Type B pancreatic cell (in vitro differentiated cells): ENCODE measurements at places on chromosomes 12 and 14.

DNA sequence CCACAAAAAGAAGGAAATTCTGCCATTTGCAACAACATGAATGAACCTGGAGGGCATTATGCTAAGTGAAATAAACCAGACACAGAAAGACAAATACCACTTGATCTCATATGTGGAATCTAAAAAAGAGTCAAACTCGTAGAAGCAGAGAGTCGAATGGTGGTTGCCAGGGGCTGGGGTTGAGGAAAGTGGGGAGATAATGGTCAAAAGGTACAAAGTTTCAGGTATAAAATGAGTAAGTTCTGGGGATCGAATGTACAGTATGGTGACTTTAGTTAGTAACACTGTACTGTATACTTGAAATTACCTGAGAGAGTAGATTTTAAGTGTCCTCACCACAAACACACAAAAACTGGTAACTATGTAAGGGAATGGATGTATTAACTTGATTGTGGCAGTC lies 129.4 kb downstream of the PPM1H start:
- no peak for DNase-seq

DNA sequence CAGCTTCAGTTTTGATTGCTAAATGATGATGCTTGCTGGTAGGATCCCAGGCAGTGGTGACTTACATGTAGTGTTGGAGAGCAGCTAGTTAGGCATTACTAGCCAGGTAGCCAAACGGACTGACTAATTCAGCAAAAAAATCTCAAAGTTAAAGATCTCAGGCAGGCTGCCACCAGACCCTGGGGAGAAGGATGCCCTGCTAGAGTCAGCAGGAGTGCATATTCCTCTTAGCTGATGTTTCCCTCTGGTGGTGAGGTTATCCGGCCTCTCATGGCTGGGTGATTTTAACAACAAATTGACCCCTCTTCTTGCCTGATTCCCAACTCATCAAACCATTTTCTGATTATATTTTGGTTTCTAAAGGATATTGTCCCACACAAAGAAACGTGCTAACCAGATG lies 2.8 kb downstream of the EFS start:
- no peak for DNase-seq

DNA sequence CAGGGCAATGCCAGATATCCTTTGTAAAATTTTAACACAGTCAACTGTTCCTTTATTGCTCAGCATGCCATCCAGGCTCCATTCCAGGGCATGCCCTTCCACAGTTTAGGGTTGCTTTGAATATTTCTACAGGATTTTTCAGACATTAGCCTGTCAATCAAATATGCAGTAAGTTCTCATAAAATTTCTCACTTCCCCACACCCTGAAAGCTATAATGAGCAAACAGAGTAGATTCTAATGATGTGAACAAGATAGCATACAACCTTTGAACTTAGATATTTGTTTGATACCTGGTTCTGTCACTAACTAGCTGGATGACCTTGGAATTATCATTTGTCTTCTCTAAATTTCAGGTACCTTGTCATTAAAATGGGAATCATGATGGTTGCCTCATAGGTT lies 251.2 kb downstream of the SYT1 start:
- no peak for DNase-seq

DNA sequence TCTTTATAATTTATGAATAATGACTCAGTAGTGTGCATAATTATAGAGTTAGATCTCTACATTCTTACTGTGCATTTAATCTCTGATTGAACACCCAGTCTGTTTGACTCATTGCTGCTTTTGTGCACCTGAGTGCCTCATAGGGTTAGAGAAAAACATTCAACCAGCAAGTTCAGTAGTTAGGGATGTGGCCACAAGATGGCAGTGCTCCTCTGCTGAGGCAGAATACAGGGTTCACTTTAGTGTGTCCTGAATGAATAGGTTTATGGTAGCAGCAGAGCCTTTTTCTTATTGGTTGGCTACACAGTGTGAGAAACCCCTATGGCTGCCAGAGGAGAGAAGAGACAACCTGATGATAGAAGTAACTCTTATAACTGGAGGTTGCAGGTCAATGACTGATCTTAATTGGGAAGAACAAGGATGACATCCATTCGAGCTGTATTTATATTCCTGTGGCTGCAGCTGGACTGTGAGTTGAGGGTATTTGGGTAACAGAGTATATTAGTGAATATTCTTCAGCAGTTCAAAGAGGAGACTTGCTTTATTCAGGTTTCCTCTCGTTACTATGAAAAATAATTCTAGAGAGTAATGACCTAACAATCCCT lies 194.9 kb upstream of the OR4E1 start:
- no peak for DNase-seq

- DNase-seq: no peak
Observed at GRCh38 chr12:112677050-112677765, 114.3 kb upstream of the RPH3A start.

GRCh38 chr12:88062474-88062873 lies 33.3 kb upstream of the C12orf50 start:
- no peak for DNase-seq

- DNase-seq: no peak
Observed at GRCh38 chr14:106174206-106174605, 647.8 kb downstream of the TMEM121 start.

GRCh38 chr12:53223389-53224060 lies 8.5 kb downstream of the RARG start:
- no peak for DNase-seq

- no peak for DNase-seq
Observed at GRCh38 chr12:71749666-71750065, 5.0 kb upstream of the RAB21 start.

- no peak for DNase-seq
Observed at GRCh38 chr12:56385873-56386272, 23.2 kb upstream of the APOF start.

GRCh38 chr12:80864046-80864735 lies 73.5 kb downstream of the LIN7A start:
- DNase-seq: no peak

DNA sequence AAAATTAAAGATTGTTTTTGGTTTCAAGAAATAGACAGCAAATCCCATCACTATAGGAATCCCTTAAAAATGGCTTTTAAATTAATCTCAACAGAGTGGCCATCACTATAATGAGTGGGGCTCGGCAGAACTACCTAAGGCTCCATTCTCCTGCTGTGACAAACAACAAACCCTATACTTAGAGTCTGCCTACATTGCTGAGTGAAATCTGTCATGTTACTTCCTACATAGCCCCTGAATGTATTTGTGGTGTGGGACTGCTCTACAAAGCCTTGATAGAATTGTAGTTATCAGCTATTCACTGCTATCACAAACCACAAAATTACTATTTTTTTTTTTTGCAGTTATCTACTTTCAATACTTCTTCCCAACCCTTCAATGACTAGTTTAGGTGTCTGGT lies 538.7 kb upstream of the ATXN7L3B start:
- DNase-seq: no peak

- no peak for DNase-seq
Observed at GRCh38 chr12:24224401-24224800, 274.9 kb upstream of the SOX5 start.

DNA sequence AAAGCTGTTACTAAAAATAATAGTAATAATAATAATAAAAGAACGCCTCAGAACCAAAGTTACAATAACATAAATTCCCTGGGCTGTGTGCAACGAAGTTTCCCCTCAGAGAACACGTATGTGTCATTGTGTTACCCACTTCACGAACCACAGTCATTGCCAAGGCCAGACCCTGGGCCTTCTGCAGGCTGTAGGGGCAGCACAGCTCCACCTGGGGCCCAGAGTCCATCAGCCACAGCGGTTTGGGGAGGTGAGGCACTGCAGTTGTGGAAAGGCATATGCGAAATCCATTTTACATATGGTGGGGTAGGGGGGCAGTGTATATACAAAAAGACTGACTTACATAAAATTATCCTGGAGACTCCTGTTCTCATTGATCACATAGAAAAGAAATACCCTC lies 56.1 kb downstream of the ESR2 start:
- DNase-seq: no peak

DNA sequence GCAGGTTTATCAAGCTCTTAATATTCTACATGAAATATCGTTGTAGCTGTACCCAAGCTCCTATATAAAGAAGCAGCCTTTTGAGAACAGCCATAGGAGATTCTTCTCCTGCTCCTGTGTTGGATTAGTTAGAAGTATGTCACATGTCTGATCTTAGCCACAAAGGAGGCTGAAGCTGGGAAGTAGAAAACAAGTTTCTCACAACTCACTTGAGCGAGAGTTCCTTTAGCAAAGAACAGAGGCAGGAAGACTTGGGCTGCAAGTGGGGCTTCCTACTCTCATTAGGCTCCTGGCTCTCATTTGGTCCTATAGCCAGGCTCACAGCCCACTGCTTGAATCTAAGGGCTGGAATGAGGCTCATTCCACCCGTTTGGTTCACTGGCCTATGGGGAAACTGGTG lies 281.9 kb downstream of the BTG1 start:
- no peak for DNase-seq

DNA sequence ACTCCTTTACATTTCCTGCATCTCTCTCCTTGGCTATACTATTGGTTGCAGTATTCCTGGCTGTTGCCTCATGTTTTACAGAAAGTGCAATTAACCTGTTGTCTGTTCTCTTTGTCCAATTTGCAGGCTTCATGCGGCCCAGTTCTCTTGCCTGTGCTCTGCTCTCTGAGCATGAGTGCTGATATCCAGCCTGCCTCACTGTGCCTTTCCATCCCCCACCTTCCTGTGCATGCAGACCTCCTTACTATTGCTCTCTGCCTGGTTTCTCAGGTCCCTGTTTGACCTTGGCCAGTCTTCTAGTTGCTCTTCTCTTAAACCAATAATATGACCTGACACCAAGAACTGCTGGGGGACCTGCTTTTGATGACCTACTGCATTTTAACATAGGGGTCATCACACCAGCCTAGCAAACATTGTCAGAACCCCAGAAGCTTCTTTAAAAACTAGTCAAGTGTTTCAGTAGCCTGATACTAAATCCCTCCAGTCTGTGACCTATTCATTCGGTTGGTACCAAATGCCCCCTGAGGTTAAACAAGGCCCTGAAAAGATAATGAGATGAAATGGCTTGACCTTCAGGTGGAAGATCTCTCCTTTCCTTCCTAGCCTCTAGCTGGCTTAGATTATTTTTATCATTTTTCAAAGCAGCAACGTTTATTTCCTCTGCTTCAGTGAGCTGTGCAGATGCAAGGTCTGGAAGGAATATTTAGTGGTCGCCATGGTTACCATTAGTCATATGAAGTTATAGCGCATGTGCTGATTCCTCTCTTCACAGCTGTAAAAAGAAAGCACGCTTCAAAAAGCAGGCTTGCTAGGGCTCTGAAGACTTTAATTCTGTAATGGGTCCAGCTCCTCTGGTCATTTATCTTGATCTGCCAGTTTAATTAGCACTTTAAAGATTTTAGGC lies 216.5 kb downstream of the PHLDA1 start:
- no peak for DNase-seq

DNA sequence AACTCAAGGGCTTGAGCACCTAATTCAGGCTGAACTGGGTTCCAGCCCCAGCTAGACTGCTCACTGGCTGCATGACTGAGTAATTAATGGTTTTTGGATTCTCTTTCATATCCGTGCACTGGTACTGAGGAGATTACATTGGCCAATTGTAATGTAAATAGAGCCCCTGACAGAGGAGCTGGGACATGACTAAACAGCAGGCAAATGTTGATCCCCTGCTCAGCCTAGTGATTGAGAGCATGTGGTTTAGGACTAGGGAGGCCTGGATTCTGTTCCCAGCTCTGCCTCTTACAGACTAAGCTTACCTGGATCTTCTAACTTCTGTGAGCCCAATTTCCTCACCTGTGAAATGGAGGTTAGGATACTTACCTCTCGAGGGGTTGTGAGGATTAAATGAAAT lies 204.3 kb downstream of the ESR2 start:
- DNase-seq: no peak

- DNase-seq: no peak
Observed at GRCh38 chr14:91265404-91265803, 20.9 kb upstream of the GPR68 start.

DNA sequence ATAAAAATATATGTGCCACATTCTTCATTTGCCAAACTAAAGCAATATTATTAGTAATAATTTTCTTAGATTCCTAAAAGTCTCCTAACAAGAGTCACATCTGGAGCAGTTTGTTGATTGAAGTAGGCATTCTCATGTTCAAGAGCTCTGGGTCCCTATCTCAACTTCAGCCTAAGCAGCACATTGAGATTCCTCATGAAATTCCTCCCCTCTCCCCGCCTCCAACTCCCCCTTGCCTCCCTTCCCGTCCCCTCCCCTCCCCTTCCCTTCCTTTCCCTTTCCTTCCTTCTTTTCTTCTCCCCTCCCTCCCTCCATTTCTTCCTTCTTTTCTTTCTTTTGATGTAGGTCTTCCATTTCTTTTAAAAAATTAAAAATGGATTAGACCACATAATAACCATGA lies 48.7 kb upstream of the NAV3 start:
- no peak for DNase-seq

DNA sequence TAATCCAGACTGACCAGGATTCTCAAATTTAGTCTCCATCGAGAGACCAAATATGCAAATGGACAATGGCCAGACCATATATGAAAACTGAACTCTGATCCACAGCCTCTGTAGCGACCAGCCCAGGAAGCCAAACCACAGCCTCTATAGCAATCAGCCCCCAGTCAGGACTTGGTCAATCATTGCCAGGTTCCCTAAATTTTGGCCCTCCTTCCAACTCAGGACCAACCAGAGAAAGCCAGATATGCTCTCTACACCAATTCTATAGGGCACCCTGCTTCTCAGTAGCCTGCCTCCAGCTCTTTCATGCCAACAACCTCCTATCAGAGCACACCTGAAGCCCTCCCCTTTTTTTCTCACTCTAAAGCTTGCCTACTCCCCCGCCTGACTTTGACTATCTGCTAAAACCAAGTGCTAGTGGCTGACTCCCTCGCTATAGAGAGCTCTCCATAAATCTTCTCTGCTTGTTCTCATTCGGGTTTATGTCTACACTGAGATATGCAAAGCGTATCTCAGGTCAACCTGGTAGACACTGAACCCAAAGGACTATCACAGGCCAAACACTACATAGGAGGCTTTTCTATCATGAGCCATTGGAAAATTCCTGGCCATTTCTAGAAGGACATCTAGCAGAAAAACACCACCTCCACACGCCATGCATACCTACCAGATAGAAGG lies 110.5 kb upstream of the FUT8 start:
- DNase-seq: no peak

GRCh38 chr14:51219473-51220448 lies 20.3 kb upstream of the TMX1 start:
- DNase-seq: no peak
